ENCODE measurements at places on chromosomes 13 and 19.

DNA sequence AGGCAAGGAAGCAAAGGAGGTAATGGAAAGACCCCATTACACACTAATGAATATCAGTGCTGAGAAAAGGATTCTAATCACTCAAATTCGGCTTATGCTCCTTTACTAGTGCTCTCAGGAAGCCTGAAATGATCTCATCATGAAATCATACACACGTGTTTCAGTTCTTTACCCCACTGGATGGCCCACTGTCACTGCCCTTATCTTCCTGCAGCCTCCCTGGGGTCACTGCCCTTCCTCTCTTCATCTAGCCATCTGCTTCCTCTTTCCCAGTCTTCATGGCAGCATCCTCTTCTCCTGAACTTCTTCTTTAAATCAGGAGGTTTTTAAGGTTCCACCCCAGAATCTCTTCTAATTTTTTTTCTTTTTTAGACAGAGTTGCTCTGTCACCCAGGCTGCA lies 27.9 kb upstream of the EEF1AKMT1 start:
- no peak for DNase-seq

DNA sequence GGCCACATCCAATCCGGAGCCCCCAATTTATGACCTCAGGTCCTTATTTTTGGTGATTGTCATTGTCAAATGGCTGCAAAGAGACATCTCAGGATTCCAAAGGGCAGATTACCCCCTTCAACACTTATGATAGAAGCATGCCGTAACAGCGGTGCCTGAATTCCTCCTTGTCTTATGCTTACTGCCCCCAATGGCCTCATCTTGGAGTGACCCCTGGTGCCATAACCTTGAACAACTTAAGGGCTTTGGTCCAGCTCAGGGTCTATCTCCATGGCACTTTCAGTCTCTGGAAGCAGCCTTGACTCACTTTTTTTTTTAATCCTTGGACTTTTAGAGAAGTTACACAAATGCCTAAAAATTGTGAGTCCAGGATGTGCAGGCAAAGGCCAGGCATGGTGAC lies 171.6 kb upstream of the ZNF507 start:
- no peak for DNase-seq

GRCh38 chr13:73991884-73992283 lies 142.3 kb downstream of the KLF12 start:
- DNase-seq, result no peak

DNA sequence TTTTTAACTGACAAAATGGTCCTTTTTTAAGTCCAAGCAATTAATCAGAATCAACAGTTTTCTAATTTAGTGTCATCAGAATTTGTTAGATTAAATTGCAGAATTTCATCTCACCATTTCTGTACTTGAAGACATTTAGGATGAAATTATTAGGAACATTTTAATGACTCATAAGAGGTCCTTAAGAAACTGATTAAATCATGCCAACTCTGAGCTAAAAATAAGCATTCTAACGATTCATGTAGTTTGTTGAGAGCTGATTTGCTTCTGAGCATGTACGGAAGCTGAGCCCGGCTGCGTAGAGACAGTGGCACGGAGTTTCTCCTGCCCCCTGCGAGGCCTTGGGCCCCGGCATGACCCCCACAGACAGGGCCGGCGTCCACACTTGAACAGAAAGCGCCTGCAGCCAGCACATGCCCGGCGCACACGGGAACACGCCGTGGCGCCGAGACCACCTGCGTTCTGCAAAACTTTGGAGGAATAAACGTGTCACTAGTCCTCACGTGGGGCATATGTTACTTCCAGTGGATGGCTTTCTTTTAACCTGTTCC lies 89.7 kb upstream of the MCF2L start:
- no peak for DNase-seq

- no peak for DNase-seq
Measured at GRCh38 chr19:14916848-14917247, 24.4 kb upstream of the OR7C2 start.

- DNase-seq, result no peak
Measured at GRCh38 chr13:42312817-42313431, 41.0 kb downstream of the AKAP11 start.

Measured in astrocyte (in vitro differentiated cells and primary cell).